ENCODE measurements at places on chromosomes 7 and 10. TPM values are rescaled to one million over a fixed set of nuclear protein-coding genes. Genes with fewer than 3 reads are reported as not detected.

DNA sequence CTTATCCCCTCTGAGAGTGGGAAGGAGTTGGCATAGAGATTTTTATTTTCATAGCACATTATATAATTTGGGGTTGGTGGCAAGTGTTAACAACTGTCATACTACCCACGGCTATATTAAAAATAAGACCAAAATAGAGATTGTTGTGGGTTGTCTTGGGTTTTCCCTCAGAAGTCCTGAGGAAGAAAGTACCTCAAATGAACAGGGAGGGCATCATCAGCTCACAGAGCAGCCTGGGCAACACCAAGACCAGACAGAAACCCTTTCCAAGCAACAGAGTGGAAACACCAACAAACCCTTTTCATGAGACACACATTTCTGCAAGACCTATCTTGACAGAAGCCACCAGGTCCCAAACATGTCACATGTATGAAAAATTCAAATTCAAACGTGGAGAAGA, 121.2 kb downstream of the GLI3 start:
- no peaks in the 10 kb centered on the region for H3K27me3 ChIP-seq
- H3K36me3 ChIP-seq = no peaks in the 10 kb centered on the region
- H3K4me3 ChIP-seq = no peak overlapping the region
- H3K27ac ChIP-seq = no peak overlapping the region

The PBLD gene
- total RNA-seq = 4.1 TPM

DNA sequence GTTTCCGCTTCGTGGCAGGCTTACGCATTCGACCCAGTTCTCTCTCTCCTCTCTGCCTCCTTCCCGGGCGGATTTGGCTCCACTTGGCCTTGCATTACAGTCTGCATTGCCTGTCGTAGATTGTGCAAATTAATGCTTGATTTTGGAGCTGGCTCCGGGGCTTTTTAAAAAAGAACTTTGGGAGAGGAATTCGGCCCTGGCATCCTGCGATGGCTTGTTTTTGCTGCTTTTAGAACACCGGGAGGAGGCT, 767 bp downstream of the EIF4EBP2 start:
- no peak for DNase-seq
- H3K4me3 ChIP-seq = peak overlapping the region; percentile 79
- H3K27me3 ChIP-seq = no peaks in the 10 kb centered on the region
- peak overlapping the region; percentile 98 for H3K27ac ChIP-seq
- H3K36me3 ChIP-seq = no peaks in the 10 kb centered on the region

- no peaks in the 10 kb centered on the region for H3K36me3 ChIP-seq
- no peak for DNase-seq
- H3K27me3 ChIP-seq = no peaks in the 10 kb centered on the region
- no peak overlapping the region for H3K27ac ChIP-seq
These were observed 96.8 kb upstream of the SAMD8 start for GRCh38 chr10:75014516-75015230.

DNA sequence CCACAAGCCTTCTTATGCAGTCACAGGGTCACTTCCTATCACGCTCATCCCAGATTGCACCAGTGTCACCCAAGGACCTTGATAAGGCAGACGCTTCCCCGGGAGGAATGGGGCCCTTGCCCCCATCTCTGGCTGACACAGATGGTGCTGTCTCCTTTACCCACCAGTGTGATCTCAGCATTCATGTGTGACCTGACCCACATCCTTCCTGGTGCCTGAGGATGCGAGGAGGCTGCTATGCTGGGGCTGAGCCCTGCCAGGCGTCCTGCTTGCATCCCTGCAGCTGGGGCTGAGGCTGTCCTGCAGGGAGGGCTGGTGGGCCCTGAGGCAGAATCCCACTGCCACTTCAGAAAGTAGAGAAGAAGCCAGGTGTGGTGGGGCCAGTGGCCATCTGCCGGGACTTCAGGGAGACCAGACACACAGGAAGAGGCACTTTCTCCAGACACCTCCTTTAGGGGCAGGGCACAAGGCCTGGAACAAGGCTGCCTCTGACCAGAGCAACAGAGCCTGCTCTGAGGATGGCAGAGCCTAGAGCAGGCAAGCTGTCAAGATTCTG, 35.3 kb downstream of the RASGEF1A start:
- H3K4me3 ChIP-seq = no peak overlapping the region
- H3K27ac ChIP-seq = no peak overlapping the region
- peaks cover 22% of the 10 kb centered on the region for H3K27me3 ChIP-seq

Measured in upper lobe of left lung (tissue), 6 donors.